SJCRH30 (cell line): ENCODE measurements at places on chromosomes 12 and 14. TPM values are rescaled to one million over a fixed set of nuclear protein-coding genes. Genes with fewer than 3 reads are reported as not detected.

- no peak overlapping the region for H3K27ac ChIP-seq
- H3K4me1 ChIP-seq, result no peaks in the 10 kb centered on the region
- H3K4me3 ChIP-seq, result no peak overlapping the region
- H3K36me3 ChIP-seq, result no peaks in the 10 kb centered on the region
- H3K27me3 ChIP-seq, result no peaks in the 10 kb centered on the region
Measured at GRCh38 chr12:28527631-28528249, 337.5 kb downstream of the CCDC91 start.

GRCh38 chr12:101743242-101743641, 4.0 kb upstream of the SYCP3 start:
- no peak overlapping the region for H3K27ac ChIP-seq
- no peak overlapping the region for H3K4me3 ChIP-seq
- no peak for DNase-seq
- no peaks in the 10 kb centered on the region for H3K36me3 ChIP-seq

GRCh38 chr14:30507209-30507608, 51.7 kb upstream of the G2E3 start:
- no peak for DNase-seq
- no peaks in the 10 kb centered on the region for H3K27me3 ChIP-seq
- no peaks in the 10 kb centered on the region for H3K4me1 ChIP-seq
- no peaks in the 10 kb centered on the region for H3K36me3 ChIP-seq

DNA sequence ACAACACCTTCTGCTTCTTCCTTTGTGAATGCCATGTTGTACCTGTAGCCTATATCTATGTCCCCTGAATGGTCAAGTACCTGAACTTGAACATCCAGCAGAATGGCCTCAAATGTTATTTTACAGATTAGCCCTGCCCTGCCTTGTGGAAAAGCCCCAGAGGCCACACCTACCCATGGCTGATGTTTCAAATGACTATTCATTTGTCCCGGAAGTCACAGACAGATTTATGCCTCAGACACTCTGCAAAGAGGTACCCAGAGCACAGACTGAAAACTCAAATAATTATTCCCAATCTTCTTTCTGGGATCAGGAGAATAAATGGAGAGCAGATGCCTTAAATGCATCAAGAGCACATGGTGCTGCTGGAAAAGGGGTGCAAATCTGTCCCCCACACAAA, 13.0 kb upstream of the DPF3 start:
- no peak overlapping the region for H3K4me3 ChIP-seq
- no peaks in the 10 kb centered on the region for H3K27me3 ChIP-seq
- no peak for DNase-seq
- peaks cover 6% of the 10 kb centered on the region for H3K4me1 ChIP-seq

- H3K27me3 ChIP-seq, result no peaks in the 10 kb centered on the region
- DNase-seq, result no peak
- no peak overlapping the region for H3K4me3 ChIP-seq
- peaks cover 5% of the 10 kb centered on the region; the same call in 1 of the 2 replicates for H3K36me3 ChIP-seq
- H3K27ac ChIP-seq, result peak overlapping the region; percentile 12; the same call in 1 of the 2 replicates
- peaks cover 23% of the 10 kb centered on the region for H3K4me1 ChIP-seq
Measured at GRCh38 chr14:77580477-77580876, 36.0 kb downstream of the SPTLC2 start.

- peak overlapping the region; percentile 73 for H3K27ac ChIP-seq
- no peak overlapping the region for H3K4me3 ChIP-seq
- no peak for DNase-seq
- H3K27me3 ChIP-seq, result no peaks in the 10 kb centered on the region
Measured at GRCh38 chr14:51394804-51395203, 154.8 kb downstream of the TMX1 start.

GRCh38 chr12:118500299-118500698, 123.9 kb downstream of the SUDS3 start:
- H3K4me1 ChIP-seq, result no peaks in the 10 kb centered on the region
- no peak overlapping the region for H3K27ac ChIP-seq
- no peaks in the 10 kb centered on the region for H3K27me3 ChIP-seq
- no peak for DNase-seq
- no peaks in the 10 kb centered on the region for H3K36me3 ChIP-seq
- no peak overlapping the region for H3K4me3 ChIP-seq

GRCh38 chr12:20212658-20213555, 155.4 kb upstream of the PDE3A start:
- peak overlapping the region; percentile 47 for H3K4me3 ChIP-seq
- H3K36me3 ChIP-seq, result no peaks in the 10 kb centered on the region
- DNase-seq, result peak; percentile 98
- no peaks in the 10 kb centered on the region for H3K27me3 ChIP-seq
- peak overlapping the region; percentile 95 for H3K27ac ChIP-seq

The AKAP5 gene
- 2.4 and 2.5 TPM in 2 replicates for total RNA-seq

The PRKAG1 gene
- total RNA-seq, result 37.1 and 43.0 TPM in 2 replicates

The LRRC10 gene
- not detected in 2 replicates for total RNA-seq

The B4GALNT3 gene
- 29.5 and 33.0 TPM in 2 replicates for total RNA-seq

The PXMP2 gene
- 86.7 and 94.9 TPM in 2 replicates for total RNA-seq
